ENCODE measurements at places on chromosomes 1 and 21.

DNA sequence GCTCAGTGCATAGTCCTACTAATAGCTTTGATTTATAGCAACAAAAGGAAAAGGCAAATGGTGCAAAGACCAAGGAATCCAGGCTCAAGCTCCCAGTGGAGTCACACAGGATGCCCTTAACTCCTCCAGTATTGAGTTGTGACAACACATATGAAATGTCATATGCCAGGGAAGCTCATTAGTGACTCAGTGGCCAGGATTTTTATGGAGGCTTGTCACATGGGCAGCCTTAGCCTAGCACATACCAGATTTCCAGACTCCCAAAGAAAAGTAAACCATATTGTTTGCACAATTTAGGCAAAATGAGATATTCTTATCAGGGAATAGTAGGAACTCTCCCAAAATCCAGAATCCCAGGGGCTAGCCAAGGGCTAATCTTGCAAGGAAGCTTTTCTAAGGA, 129.2 kb downstream of the MAGI3 start:
- DNase-seq, result no peak

DNA sequence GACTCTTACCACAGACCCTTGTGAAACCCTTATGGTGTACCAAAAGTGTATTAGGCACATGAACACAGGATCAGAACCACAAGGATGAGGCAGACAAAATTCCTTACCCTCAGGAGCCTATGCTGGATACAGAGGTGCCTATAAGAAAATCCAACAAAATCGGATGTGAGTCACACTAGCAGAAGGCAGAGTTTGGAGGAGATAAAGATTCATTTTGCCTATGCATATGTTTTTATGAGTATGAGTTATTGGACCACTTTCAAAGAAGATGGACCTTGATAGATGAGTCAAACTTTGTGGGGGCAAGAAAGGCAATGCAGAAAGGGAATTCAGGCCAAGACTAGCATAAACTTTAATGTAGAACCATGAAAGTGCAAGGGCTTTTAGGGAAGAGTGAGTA, 17.0 kb downstream of the CAMK1G start:
- no peak for DNase-seq

GRCh38 chr1:8813991-8814390, 3.4 kb downstream of the RERE start:
- no peak for DNase-seq

DNA sequence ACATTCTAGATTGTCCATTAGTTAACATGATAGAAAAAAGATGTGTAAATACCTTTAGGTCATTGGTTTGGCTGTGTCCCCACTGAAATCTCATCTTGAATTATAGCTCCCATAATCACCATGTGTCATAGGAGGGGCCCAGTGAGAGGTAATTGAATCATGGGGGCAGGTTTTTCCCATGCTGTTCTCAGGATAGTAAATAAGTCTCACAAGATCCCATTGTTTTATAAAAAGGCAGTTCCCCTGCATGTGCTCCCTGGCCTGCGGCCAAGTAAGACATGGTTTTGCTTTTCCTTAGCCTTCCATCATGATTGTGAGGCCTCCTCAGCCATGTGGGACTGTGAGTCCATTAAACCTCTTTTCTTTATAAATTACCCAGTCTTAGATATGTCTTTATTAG, 32.5 kb upstream of the SLC44A5 start:
- no peak for DNase-seq

GRCh38 chr1:29502911-29503840, 266.9 kb downstream of the PTPRU start:
- no peak for DNase-seq

DNA sequence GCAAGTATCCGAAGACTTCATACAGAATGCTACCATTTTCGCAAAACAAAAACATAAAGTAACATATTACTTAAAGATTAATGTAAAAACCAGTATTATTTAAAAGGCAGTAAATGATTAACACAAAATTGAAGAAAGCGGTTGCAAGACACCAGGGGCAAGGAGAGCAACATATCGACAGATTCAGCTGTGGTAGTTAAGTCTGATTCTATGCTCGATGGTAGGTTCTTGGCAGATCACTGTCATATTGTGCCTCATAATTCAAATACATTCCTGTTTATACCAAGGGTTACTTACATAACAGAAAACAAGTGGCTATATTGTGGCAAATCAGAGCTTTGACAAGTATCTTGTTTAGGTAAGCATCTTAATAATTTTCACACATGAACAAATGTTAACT, 37.7 kb downstream of the NRIP1 start:
- DNase-seq, result no peak

DNA sequence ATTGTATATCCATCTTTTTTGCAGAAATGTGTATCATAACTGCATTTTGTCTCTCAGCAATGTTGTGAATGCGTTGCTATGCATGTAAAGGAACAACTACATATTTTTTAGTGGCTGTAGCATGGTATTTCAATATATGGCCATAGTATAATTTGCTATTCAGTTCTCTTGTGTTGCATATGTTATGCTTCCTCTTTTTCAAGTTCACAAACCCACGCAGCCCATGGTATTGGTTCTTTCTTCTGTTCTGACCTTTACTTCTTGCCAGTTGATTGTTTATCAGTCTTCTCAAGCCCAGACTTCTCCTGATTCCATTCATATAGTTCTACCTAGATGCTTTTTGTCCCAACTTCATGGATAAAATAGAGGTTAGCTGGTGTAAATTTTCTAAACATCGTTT, 6.1 kb downstream of the SLC22A15 start:
- peak; percentile 38 for DNase-seq

- no peak for DNase-seq
These were observed 2.5 kb upstream of the WNT2B start for GRCh38 chr1:112506306-112506705.

DNA sequence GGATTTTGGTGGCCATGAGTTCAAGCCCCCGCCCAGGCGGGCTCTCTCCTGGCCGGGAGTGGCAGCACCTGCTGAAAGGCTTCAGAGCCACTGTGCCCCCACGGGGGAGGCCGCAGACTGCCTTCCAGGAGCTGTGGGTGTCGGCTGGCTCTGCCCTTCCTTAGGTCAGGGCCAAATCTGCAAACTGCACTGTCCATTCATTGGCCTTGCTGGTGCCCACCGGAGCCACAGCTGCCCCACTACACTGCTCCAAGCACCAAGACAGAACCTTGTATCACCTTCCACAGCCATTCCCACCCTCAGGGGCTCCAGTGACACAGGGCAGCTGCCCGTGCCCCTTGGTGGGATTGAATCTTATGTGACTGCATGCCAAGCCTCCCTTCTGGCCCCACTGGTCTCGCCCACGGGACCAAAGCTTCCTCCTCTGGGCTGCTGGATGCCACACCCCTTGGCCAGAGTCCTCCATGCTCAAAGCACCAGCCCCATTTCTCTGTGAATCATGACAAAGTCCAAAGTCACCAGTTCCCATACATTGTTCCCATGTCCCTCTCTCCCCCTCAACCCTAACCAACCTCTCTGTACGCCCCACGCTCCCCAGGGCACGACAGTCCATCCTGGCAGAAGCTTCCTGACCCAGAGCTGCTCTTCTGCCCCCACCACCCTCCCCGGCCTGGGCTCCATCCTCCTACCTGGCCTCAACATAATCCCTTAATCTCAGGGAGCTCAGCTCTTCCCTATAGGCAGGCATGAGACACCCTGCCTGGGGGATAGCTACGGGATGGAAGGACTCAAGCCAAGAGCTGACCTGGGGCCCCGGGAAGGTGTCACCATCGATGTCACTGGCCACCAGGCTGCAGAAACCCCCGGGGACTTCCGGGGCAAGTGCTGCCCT, 20.9 kb upstream of the GPR153 start:
- no peak for DNase-seq

- no peak for DNase-seq
These were observed 948 bp downstream of the STK40 start for GRCh38 chr1:36384542-36385409.

GRCh38 chr1:18915341-18915740, 13.0 kb upstream of the ALDH4A1 start:
- DNase-seq, result no peak

DNA sequence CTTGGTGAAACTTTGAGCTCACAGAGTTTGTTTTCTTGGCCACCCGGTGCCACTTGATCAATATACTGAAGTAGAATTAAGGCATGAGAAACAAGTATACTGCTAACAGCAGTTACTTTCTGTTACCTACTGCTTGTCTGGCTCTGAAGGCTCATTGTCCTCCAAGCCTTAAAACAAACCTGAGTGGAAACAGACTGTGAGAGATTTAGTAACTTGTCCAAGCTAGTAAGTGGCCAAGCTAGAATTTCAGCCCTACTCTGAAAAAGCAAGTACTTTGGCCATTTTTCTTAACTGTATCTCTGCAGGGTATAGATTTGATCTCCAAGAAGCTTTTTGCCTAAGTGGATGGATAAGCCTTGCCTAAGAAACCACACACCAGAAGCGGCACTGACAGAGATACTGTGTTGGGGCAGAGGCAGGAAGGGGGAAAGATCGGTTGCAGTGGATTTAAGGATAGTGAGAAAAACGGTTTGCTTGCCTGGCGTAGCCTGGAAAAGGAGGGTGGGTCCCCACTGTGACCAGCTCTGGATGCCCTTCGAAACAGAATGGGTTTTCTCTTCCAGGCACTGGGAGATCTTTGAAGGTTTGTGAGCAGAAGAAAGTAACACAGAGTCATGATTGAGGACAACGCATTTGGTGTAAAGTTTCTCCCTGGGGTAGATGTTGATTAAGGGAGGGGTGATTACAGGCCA, 2.1 kb upstream of the MACO1 start:
- DNase-seq, result no peak

DNA sequence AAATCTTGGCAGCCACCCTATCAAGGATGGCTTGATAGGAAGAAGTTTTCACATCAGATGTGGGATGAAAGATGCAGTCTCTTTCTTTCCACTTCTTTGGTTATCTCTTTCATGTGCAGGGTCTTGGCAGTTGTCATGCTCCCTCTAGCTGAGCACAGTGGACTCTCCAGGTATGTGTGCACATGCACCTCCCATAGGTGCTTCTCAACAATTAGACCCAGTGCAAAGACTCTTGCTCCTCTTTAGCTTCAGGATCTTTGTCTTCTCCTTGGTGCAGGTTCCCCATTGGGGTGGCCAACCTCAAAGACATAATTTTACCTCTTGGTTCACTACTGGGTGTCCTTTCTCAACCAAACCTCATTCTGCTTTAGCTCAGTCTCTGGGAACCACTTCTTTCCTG, 80.7 kb downstream of the TBX15 start:
- DNase-seq, result no peak

GRCh38 chr1:246893191-246893939, 38.4 kb downstream of the AHCTF1 start:
- DNase-seq, result peak; percentile 23

- DNase-seq, result no peak
These were observed 162.3 kb downstream of the PSMG1 start for GRCh38 chr21:39020751-39021477.

DNA sequence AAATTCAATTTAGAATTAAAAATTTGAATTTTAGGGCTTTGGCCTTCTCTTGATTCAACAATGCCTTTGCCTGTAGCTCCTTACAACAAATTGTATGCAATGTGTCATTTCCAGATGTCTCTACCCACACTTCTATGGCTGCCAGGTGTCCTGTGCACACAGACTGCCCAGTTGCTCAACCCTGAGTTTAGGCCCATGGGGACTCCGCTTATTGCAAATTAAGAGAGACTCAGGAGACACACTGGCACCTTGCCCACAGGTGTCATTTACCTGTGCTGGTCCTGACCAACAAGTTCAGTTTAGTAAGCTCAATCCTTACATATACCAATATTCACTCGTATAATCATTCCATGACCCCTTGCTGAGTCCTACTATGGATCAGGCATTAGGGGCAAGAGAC, 236.1 kb downstream of the OMA1 start:
- no peak for DNase-seq

- DNase-seq, result no peak
These were observed 92.1 kb downstream of the UBE2U start for GRCh38 chr1:64295561-64295960.

- DNase-seq, result no peak
These were observed 42.0 kb downstream of the CXADR start for GRCh38 chr21:17554679-17555465.

DNA sequence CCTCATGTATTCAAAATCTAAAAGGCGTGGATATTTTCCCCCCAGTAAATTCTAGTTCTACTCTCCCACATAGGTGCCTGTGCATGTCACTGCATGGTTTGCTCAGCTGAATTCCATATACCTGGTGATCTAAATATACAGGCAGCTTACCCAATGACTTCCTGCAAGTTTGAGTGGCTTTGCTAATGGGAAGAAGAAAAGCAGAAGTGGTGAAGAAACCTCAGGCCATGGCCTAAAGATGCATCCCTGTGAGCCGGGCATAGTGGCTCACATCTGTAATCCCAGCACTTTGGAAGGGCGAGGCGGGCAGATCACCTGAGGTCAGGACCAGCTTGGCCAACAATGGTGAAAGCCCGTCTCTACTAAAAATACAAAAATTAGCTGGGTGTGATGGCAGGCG, 11.5 kb downstream of the SLC44A3 start:
- no peak for DNase-seq

DNA sequence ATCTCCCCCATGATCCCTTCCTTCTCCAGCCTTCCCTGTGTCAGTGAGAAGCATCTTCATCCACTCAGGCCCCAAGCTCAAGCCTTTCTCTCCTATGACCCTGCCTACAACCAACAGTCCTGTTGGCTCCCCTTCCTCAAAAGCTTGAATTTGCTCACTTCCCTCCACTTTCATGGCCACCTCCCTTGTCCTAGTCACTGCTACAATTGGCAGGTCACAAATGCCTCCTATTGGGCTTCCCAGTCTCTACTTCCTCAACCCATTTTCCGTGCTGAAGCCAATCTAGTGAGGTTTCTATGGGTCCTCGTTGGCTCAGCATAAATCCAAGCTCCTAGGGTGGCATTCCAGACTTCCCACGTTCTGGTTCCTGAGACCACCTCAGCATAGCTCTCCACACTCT, 40.2 kb upstream of the SLC6A9 start:
- no peak for DNase-seq

GRCh38 chr1:209307846-209308245, 275.7 kb upstream of the CAMK1G start:
- no peak for DNase-seq

All from GM10248 (cell line).